NCI-H1092 treated with DMSO at 0.1 percent for 48 hours (cell line): ENCODE measurements at places on chromosomes 12 and 14.

GRCh38 chr12:84986586-84986985, 49.5 kb downstream of the TSPAN19 start:
- DNase-seq: peak; percentile 42

- DNase-seq: peak; percentile 86
These were observed 26.2 kb downstream of the KITLG start for GRCh38 chr12:88553941-88554658.

DNA sequence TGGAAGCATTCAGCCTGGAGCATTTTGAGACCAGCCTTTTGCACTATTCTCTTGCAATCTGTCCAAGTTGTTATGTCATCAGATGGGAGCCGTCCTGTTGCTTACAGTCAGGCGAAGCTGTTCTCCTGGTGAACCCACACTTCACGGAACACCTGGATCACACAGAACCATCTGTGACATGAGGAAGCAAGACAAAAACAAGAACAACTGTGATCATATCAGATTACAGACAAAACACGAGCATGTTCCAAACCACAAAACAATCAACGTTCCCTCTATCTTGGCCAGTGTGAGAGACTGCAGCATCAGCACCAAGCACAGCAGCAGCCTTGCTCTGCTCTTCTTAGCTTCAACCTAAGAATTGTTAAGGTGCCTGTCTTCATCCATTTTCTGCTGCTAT, 180.5 kb upstream of the SFSWAP start:
- no peak for DNase-seq

DNA sequence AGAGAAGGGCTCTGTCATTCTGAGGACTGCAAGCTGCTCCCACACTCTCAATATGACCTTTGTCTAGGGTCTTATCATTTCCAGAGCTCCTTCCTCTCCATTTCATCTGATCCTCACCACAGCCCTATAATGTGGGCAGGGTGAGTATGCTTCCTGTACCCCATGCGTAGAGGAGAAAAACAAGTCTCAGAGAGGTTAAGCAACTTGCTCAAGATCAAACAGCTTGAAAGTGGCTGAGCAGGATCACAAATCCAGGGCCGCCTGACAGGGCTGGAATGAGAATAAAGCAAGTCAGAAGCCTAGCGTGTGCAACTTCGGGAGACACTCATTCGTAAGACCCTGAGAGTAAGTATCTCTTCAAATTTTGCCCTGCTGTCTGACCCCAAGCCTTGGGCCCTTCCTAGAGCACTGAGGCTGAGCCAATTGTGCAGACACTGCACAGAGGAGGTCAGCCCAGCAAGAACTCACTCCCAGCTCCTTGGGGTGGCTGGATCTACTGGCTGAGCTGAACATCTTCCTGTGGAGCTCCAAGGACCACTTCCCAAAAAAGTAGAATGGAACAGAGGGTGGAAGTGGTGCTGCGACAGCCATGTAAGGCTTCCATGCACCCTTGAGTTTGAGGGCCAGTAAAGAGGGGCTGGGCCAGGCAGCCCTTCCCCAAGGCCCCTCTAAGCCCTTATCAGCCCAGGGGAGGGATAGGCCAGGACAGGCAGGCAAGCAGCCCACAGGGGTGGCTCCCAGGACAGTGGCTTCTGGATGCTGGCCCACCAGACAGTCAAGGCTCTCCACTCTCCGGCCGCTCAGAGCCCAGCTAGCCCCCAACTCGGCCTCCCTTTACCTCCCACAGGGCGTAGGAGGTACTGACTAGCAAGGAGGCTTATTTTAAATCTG, 10.5 kb downstream of the ZFP36L1 start:
- DNase-seq: no peak

DNA sequence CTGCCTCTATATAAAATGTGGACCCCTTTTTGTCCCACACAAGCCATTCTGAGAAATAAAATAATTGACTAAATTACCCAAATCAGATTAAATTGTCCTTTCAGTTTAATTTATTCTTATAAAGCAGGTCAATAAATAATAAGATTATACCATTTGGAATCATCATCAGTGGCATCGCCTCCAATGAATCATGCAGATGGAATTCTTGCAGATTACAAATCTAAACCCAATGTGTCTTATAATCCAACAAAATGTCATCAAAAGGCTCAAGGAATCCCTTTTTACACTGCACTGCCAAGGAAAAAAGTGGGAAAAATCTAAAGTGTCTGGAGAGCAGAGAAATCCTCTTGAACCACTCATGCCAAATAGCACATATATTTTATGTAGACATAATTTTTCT, 138.2 kb upstream of the TSPAN8 start:
- no peak for DNase-seq

DNA sequence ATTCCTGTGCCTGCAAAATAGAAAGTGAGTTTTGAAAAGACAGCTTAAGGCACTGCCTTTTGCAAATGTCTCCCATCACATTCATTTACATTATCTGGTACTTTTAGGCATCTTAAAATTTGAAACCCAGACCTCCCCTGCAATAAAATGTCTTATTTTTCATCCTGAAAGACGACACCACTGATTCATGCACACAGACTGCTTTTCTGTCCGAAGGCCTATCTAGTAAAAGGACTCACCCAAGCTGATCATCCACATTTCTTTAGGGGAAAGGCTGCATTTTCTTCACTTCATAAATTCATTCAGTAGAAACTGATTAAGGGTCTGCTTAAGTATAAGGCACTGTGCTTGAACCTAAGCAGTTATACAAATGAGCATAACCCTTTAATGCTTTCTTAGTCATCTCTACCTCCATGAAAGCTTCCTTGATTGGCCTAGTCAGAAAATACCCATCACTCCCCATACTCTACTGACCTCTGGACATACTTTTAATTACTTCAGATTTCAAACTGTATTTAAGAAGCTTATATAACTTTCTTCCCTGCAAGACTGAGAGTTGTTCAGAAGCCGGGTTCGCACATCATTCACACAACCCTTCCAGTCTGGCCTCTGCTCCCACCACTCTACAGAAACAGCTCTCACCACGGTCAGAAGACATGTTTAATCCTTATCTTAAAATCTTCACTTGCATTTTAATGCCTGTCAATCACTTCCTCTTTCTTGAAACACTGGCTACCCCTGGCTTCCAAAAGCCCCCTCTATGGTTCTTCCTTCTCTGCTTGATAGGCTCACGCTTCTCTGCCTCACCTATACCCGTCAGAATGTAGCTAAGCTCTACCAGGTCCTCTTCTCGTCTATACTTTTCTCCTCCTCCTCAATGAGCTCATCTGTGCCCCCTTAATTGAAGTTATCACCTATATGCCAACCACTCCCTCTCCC, 288.6 kb downstream of the MED13L start:
- no peak for DNase-seq

- DNase-seq: no peak
These were observed 42.2 kb upstream of the NR2C1 start for GRCh38 chr12:95115641-95116040.

DNA sequence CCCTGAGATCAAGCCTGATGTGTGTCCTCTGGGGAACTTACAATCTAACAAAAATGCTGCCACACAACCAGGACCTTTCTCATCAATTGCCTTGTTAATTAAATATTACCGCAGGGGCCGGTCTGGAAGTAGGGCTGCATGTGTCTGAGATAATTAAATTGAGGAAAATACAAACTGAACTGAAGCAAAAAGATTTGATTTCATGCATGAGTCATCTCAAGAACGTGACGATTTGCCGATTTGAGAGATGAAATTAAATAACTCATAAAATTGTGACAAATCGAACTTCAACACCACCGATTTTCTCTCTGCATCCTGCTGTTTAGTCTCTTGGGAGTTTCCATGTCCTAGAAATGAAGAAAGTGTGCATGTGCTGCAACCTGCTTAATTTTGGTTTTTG, 94.6 kb upstream of the DAAM1 start:
- no peak for DNase-seq

DNA sequence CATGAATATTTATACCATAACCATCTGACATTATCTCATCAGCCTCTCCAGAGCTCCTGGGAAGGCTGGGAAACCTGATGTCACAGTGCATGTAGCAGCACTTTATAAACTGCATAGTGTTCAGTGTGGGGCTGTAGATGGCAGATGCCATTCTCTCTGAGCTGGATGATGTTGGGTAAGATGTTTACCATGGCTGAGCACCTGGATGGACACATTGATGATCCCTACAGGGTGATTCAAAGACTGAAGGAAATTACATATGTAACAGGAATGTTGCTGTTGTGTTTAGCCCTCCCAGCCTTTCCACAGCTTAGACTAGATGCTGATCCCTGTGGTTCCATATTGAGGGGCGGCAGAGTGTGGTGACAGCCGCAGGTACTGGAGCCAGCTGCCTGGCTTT, 37.4 kb downstream of the IFT43 start:
- no peak for DNase-seq

DNA sequence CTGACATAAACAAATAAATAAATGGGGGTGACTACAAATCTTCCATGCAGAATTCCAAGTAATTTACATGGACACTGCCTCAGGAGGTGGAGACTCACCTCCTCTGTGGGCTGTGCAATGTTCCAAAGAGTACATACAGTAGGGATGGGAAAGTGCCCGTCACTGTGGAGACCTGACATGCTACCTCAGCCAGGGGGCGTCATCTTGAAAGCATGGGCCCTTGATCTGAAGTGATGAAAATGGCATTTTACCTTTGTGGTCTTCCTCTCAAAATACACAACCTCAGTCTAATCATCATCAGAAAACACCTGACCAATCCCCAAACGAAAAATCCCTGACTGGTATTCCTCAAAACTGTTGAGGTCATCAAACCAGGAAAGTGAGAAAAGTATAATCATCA, 48.4 kb downstream of the ANAPC7 start:
- no peak for DNase-seq

DNA sequence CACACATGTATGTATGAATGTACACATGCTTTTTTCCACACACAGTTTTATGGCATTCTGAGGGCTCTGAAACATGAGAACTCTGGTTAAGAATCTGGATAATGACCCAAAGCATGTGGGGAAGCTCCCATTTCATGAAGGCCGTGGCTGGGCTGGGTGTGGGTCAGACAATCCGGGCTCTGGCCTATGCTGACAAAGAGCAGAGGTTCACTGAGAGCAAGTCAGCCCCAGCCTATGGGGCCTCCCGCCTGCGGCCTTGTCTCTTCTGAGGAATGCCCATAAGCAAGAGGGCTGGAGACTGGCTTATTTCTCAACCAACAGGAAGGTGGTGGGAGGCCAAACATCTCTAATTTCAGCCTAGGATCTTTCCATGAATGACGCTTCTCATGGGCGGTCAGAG, 8.5 kb downstream of the MYH6 start:
- no peak for DNase-seq

- peak; percentile 2 for DNase-seq
These were observed 903.6 kb upstream of the TMEM132C start for GRCh38 chr12:127363392-127363791.

- no peak for DNase-seq
These were observed 480.4 kb downstream of the DIO2 start for GRCh38 chr14:79730953-79731352.

- DNase-seq: no peak
These were observed 500.7 kb downstream of the TMEM117 start for GRCh38 chr12:44336577-44336976.
